ENCODE measurements at places on chromosomes 11 and 22.

GRCh38 chr11:70421123-70421522 lies 22.8 kb downstream of the CTTN start:
- DNase-seq: no peak

- DNase-seq: no peak
Observed at GRCh38 chr11:18010977-18011586, 1.8 kb downstream of the SERGEF start.

DNA sequence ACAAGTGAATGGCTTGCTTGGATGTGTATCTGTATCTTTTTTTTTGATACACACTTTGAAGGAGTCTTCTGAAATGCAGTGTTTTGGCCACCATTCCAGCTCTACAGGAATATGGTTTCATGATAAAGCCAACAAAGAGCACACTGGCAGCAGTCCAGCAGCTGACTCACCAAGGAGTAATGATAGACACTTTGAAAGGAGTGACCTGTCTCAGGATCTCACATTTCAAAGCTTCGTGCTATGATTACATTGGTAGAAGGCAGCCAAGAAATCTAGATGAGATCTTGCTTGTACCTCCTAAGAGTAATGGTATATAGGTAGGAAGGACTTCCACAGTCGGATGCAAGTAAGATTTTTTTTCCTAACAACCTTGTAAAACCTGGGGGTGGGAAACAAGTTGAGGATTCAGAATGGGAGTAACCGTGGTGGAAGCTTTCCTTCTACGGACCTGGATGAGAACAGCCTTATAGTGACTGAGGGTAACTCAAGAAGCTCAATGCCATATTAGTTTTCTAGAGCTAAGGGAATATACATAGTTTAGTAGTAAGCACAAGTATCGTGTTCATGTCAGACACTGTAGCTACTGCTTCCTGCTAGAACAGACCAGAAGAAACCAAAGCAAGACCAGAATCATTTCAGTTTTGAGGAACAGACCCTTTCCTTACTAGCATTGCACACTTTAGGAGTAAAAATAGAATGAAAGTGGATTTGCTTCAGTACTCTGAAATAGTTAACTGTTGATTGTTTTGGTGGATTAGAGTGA lies 25.0 kb downstream of the MTMR3 start:
- no peak for DNase-seq

GRCh38 chr11:131467645-131468394 lies 97.4 kb downstream of the NTM start:
- DNase-seq: no peak

- no peak for DNase-seq
Observed at GRCh38 chr11:76803811-76804600, 20.9 kb downstream of the TSKU start.

DNA sequence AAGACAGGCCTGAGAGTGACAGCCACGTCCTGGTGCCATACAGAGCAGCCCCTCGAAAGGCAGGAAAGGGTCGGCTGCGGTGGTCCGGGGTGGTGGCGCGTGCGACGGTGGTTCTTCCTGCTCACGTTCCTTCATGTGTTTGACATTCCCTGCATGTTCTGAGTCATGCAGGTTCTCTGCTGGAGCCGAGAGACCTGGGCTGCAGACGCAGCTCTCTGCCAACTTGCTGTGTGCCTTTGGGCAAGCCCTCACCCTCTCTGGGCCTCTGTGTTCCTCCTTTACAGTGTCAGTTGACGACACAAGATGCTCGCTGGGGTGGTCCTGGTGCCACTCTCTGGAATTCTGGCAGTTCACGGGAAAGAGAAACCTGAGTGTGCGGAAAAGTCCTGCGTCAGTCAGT lies 12.0 kb downstream of the ARHGAP8 start:
- no peak for DNase-seq

GRCh38 chr11:119796363-119797060 lies 67.5 kb upstream of the NECTIN1 start:
- no peak for DNase-seq

DNA sequence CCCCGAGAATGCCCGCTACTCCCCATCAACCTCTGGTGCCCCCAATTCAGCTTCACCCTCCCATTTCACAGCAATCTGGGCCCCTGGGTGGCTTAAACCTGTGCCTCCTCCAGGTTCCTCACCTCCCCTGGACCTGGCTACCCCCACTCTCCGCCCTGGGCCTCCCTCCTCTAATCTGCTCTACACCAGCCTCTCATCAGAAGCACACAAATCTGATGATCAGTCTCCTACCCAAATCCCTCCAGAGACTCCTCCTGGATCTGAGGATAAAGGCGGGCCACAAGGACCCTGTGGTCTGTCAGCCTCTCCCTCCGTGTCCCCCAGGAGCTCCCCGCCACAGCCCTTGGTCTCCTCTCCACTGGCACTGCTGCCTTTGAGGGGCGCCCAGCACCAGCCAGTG lies 23.2 kb upstream of the IGLL1 start:
- no peak for DNase-seq

DNA sequence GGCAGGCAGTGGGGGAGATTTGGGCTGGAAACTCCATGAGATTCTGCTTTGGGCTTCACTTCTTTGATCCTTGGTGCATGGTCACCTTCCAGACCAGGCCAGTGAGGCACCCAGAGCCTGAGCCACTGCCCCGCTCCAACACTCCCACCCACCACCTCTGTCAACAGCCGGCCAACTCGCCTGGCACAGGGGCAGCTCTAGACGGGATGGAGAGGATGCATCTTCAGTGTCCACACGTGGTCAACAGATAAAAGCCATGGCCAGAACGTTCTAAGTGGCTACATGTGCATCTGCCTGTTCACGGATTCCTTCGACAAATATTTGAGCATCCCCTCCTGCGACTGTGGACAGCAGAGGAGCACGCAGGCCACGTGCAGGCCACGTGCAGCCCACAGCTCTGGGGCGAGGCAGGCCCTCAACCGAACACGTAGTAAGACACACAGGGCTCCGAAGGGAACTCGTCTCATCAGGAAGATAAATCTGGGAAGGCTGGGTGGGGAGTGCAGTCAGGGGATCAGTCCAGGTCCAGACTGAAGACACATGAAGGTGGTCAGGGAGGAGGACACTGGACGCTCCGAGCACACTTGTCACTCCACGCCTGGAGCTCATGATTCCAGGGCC lies 1.2 kb downstream of the LRRC56 start:
- no peak for DNase-seq

- DNase-seq: no peak
Observed at GRCh38 chr11:120689596-120690275, 178.2 kb downstream of the GRIK4 start.

DNA sequence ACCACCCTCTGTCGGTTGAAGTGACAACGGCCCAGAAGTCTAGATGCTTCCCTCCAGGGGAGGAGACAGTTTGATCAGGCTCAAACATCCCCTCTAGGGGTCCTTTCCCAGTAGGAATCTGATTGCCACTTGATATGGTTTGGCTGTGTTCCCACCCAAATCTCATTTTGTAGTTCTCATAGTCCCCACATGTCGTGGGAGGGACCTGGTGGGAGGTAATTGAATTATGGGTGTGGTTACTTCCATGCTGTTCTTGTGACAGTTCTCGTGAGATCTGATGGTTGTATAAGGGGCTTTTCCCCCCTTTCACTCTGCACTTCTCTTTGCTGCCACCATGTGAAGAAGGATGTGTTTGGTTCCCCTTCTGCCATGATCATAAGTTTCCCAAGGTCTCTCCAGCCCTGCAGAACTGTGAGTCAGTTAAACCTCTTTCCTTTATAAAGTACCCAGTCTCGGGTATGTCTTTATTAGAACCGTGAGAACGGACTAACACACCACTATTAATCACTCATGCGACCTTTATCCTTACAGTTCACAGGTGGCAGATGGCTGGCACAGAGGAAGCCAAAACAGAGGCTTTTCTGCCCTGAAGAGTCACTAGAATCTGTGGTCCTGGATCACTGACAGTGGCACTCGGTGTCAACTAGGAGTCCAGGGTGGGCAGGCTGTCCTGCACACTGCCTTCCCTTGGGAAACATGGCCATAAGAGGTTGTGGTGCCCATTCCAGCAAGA lies 21.6 kb downstream of the ASPHD2 start:
- DNase-seq: no peak

DNA sequence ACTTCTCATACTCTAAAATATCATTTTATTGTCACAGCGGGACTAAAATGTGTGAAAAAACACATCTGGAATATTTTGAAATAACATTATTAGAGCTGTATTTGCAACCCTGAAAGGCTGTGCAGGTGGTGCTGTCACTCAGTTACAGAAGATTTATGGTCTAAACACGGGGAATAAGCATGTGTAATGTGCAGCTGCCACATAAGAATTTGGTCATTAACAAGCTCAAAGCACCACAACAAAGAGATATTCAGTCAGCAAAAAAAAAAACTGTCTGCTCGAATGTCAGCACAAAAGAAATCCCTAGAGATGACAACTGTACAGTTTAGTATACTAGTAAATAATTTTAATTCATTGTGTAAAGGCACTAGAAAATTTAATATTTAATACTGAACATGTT lies 31.3 kb downstream of the TMEM123 start:
- DNase-seq: peak; percentile 97

DNA sequence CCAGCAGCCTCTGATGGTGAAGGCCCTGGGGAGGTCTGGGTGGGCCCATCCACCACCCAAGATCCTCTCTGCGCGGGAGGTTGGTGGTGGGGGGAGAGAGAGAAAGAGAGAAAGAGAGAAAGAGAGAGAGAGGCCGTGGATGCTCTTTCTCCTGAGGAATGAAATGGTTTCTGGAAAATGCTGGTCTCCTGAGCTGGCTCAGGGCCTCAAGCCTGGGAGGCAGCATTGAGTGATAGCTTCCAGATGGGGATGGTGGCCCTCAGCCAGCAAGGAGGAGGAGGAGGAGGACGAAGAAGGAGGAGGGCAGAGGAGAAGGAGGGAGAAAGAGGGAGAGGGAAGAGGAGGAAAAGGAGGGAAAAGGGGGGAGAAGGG lies 4.6 kb downstream of the TSPAN32 start:
- DNase-seq: no peak

DNA sequence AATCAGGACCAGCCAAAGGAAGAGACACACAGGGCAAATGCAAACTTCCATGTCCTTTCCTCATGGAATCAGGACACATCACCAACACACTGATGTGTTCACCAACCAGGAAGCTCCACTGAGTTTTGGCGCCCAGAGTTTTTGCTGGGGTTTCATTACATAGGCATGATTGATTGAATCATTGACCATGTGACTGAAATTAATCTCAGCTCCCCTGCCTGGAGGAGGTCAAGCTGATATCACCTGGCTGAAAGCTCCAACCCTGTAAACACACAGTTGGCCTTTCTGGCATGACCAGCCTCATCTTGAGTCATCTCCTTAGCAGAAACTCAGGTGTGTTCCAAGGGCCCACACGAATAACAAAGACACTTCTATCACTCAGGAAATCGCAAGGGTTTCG lies 133.2 kb downstream of the TRIM29 start:
- DNase-seq: no peak

- no peak for DNase-seq
Observed at GRCh38 chr11:76626921-76627401, 43.6 kb downstream of the LRRC32 start.

- DNase-seq: no peak
Observed at GRCh38 chr22:41620589-41621098, at the start of gene DESI1. Gene DESI1 (minus strand): TSS chr22:41621043. CDS start chr22:41620839, 204 bp downstream.

DNA sequence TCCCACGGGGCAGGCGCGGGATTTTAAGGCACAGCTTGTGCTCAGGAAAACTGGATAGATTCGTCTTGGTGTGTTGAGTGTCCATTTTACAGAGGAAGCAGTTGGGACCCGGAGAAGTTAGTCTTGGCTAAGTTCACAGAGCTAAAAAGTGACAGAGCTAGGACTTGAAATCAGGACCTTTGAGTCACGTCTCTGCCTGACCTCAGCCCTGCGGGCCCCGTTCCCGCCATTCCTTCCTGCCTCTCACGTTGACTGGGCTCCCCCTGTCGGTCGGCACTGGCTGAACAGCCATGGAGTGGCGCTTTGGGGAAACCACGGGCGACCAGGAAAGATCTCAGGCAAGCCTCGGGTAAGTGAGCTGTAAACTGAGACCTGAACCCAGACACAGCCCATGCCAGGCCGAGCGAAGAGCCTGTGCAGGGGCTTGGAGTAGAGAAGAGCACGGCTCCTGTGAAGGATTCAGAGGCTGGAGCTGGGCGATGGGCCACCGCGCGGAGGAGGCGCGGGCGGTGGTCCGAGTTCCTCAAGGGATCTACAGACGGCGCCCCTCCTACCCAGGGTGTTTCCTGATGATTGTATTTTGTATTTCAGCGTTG lies 54.1 kb downstream of the WNT11 start:
- DNase-seq: no peak

DNA sequence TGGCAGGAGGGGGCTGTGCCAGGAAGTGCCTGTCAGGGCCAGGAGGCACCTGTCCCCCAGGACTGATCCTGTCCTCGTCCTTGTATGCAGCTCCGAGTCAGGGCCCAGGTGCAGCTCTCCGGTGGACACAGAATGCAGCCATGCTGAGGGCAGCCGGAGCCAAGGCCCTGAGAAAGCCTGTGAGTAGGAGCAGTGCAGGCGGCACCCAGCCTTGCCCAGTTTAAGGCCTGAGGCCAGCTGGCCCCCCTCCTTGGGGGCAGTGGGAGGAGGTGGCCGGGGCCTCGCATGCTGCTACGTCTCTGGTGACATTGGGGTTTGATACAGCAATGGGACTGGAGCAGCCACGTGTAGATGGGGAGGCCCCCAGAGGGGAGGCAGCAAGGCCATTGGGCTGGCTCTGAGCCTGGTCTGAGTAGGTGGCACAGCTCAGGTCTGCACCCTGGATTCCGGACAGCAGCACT lies 34.9 kb downstream of the SBF1 start:
- DNase-seq: no peak

DNA sequence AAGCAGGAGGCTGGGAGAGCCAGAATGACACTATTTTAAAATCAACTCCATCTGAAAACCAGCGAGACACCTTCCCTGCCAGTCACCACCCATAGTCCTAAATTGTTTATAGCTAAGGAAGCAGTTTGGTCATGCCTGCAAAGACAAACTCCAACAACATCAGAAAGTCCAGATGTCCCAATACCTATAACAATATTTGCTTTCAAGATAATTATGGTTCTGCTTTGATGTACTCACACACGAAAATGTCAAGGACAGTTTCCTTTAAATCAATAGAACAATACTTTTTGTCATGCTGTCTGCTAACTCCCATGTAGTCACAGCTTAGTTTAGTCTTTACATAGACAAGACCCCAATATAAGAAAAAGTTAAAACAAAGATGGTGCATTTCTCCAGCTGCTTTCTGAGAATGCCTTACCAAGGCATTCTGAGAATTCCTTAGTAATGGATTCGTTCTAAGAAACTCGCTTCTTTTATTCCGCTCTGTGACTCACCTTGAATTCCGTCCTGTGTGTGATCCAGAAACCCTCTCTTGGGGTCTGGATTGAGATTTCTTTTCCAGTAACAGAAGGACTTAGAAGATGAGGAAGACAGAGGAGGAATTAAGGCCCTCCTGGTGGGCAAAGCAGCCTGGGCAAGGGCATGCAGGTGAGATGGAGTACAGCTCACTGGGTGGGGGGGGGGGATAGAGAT lies 9.6 kb upstream of the SCGB2A2 start:
- peak; percentile 13 for DNase-seq

DNA sequence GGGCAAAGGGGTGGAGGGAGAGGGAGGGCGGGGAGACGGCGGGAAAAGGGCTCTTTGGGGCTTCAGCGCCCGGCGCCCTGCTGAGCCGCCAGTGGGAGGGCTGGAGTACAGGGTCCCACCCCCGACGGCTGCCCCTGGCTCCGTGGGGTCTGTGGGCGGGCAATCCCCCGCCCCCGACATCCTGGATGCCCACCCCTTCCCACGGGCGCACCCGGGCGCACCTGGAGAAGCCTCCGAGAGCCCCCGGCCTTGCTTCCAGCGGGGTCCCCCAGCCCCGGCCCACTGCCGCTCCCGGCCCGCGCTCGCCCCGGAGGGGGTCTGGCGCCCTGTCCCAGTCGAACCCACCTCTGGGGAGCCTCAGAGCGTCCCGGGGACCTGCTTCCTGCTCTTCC lies 394 bp downstream of the CHRM4 start:
- DNase-seq: no peak
